ENCODE measurements at places on chromosomes 16 and 17.

- DNase-seq: no peak
These were observed 11.2 kb upstream of the NUDT16L1 start for GRCh38 chr16:4682084-4682591.

GRCh38 chr17:16934836-16935235, 37.1 kb downstream of the TNFRSF13B start:
- no peak for DNase-seq

DNA sequence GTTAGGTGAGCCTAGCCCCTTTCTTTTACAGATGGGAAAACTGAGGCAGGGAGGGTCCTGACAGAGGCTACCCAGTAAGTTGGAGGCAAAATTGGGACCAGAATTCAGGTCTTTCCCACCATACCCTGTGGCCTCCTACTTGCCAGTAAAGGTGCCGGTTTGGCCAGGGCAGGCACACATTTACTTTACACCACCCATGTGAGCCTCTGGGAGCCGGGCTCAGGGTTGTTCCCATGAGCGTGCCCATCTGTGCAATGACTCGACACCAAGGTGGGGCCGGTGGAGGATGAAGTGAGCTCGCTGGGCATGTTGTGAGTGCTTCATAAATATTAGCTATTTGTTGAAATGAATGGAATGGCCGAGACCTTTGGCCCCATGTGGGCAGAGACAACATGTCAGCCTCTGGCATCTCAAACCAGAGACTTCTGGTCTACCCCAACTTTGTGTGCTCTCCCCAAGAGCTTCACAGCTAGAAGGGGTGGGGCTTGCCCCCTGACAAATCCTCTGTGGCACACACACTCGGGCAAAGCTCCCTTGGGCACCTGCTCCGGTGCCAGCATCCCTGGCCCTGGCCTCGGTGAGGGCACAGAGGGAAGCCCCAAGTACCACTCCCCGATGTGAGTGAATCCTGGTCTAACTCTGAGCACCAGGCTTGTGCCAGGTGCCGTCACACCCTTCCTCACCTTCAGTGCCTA, 60.1 kb downstream of the SRCIN1 start:
- DNase-seq: no peak

DNA sequence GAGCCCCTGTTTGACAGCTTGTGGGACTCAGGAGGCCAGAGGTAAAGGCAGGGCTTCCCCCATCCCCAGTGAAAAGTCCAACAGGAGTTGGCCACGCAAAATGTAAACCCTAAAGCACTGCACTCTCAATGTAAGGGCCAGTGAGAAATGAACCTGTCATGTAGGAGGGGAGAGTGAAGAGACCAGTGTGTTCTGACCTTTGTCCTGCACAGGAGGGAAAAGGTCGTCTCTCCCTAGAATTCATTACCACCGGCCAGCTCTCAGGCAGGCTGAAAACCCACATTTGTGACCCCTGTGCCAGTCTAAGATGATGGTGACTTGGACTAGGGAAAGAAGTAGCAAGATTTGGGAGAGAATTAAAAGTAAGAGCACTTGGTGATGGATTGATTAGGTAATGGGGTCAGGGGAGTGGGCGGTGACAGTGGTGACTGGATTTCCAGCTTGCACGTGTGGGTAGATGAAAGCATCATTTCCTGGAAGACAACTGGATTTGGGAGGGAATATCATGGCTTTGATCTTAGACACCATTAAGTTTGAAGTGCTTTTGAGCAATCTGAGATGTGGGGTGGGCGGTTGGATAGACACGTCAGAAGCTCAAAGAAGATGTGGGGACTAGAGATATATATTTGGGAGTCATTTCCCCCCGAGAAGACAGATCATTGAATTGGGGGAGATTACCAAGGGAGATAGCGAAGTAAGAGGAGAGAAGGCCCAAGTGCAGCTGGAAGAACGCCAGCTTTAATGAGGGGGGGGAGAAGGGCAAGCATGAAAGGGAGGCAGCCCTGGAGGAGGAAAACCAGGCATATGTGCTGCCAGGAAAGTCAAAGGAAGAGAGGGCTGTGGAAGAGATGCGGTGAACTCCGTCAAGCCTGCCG, 119.5 kb downstream of the NTN1 start:
- DNase-seq: no peak

DNA sequence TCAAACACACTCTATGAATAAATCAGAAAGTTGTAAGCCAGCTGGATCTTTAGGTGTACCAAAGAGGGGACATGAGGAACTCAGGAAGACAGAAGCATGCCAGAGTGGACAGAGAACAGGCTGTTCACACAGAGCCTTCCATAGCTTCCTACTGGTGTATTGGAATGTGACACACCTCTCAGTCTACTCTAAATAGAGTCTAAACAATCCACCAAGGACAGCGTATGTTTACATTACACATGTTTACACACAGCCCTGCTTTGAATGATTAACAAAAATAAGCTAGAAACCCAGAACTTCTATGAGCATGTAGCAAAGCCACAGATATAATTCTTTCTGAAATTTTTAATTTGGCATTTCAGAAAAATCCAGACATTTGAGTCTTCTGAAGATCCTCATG, 1279.0 kb upstream of the CDH8 start:
- no peak for DNase-seq

DNA sequence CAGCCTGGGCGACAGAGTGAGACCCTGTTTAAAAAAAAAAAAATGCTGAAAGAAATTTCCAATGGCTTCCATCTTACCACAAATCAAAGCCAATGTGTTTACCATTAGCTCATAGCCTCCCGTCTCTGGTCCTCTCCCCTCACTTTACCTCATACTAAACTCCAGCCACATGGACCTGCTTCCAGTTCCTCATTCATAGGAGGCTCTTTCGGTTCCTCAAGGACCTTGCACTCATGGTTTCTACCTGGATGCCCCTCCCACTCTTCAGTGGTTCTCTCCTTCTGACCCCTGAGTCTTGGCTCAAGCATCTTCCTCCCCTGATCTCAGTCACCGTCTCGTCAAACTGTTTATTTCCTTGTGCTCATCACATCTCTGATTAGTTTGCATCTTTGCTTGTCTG, 3.8 kb upstream of the DEF8 start:
- no peak for DNase-seq

All from AG09309 (cell line).